IPS DF 19.7 (cell line): ENCODE measurements at places on chromosomes 12 and 14.

- DNase-seq, result no peak
These were observed 31.9 kb downstream of the RESF1 start for GRCh38 chr12:31991146-31991545.

DNA sequence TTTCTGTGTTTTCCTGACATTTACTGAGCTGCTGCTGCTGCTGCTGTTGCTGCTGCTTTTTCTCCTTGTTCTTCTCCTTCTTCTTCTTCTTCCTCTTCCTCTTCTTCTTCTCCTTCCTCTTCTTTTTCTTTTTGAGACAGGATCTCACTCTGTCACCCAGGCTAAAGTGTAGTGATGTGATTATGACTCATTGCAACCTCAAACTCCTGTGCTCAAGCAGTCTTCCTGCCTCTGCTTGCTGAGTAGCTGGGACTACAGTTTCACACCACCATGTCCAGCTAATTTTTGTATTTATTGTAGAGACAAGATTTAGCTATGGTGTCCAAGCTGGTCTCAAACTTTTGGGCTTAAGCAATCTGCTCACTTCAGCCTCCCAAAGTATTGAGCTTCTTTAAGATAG, 95.8 kb downstream of the TMTC3 start:
- DNase-seq, result no peak

DNA sequence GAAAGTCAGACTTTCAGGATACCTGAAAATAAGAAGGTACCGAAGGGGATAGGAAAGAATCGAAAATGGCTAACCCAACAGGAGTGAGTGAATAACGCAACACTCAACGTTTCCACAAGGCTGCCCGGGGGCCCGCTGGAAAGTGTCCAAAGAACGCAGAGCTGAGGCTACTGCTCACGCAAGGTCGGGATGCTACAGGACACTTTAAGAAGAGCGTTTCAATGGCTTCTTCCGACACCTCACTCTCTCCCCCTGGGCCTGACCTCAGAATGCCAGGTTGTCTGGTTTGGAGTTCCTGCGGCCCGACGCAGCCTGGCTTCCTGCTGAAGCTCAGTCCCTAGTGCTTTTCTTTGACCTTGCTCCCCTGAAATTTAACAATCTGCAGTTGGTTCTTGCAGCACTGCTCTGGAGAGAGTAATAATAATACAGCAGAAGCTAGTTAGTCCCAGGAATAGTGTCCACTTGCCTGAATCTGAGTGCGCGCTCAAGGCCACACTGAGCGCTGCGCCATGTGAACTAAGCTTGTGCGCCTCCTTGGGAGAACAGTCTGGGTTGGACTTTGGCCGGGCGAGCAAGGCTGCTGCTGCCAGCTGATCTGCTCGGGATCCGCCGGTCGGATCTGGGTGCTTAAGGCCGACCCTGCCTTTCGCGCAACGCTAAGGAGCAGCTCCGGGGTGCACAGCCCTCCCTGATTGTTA, 2.0 kb upstream of the ALX1 start:
- no peak for DNase-seq

GRCh38 chr14:91152499-91152898, 38.6 kb downstream of the DGLUCY start:
- DNase-seq, result no peak

- DNase-seq, result no peak
These were observed 350.7 kb downstream of the TMEM132D start for GRCh38 chr12:129552996-129553750.

DNA sequence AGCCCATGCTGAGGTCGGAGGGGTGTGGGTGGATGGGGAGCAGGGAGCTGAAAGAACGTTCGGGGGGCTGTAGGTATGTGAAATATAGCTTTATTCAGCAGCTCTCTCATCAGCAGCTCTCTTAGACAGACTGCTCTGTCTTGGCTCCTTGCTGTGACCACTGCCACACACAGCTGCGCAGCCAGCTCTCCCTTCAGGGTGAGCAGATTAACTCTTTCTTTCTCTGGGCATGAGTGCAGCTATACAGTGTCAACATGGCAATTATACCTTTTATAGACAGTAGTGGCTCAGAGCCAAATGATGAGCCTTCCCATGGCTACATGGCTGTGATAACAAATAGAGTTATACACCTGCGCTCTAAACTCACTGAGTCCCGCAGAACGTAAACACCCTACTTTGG, 137.7 kb upstream of the NEDD1 start:
- DNase-seq, result no peak

DNA sequence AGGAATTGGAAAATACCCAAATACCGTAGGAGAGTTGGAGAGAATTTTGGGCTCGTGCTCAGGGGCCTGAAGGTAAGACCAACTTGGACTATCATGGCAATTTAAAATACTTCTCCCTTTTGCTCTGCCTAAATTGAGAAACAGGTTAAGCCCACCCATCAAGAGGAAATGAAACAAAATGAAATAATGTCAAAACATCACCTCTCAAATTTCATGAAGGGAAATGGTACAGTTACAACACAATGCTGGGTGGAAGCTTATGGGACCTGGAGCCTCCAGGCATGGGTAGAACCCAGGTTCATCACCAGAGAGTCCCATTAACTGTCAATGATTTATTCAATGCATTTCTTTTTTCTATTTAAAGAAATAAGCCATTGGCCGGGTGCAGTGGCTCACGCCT, 33.7 kb downstream of the FOS start:
- no peak for DNase-seq

- no peak for DNase-seq
These were observed 14.3 kb upstream of the FBXL14 start for GRCh38 chr12:1608713-1609119.

- DNase-seq, result no peak
These were observed 3.4 kb upstream of the RNASE7 start for GRCh38 chr14:21038441-21039422.

DNA sequence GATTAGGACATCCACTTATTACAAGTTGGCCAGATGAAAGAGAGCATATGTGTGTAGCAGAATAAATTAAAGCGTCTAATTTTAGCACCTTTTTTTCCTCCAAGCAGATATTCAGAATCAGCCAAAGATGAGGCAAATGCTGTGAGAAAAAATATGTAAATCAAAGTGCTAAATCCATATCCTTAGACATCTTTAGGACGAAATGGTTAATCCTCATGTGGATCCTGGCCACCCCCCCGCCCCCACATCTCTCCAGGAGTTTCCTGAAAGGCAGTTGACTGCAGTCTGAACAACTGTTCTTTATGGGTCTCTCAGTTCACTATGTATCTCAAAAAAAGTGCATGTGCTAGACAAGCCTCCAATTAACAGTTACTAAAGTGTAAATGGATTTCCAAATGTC, 1768.1 kb upstream of the SEL1L start:
- DNase-seq, result no peak

- no peak for DNase-seq
These were observed 174.1 kb upstream of the PDZRN4 start for GRCh38 chr12:41013881-41014642.

- no peak for DNase-seq
These were observed 62.7 kb upstream of the PELI2 start for GRCh38 chr14:56055511-56055910.

- DNase-seq, result no peak
These were observed 448.9 kb upstream of the FAR2 start for GRCh38 chr12:28700161-28700560.
